ENCODE measurements at places on chromosomes 16 and 17.

GRCh38 chr17:58005031-58005727, 1.9 kb downstream of the SRSF1 start:
- peak; percentile 23 for DNase-seq

DNA sequence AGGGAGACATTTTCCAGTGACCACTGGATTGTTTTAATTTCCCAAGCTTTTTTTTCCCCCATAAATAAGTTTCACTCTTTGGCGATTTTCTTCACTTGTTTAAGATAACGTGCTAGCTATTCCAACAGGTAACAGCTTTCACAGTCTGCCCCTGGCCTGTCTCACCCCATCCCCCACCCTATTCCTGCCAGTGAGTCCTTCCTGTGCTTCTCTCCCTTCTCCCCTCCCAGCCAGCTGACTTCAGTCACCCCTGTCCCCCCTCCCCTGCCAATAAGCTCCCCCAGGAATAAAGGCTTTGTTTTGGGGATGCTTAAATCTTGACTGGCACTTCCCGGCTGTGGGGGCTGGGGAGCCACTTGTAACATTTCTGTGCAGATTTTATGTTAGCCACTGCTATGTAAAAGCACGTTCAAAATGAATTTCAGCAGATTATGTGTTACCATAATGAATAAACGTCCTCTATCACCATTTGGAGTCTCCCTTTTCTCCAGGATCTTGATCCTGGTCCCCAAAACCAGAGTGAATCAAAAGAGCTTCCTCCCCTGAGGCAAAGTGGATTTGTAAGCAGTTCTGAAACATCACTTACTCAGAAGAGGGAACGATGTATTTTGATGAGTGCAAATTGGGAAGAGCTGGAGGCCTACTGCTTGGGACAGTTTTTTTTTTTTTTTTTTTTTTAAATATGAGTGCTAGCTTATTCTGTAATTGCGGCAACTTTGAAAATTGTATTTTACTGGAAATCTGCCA, 58.2 kb downstream of the IGF2BP1 start:
- DNase-seq: no peak

- no peak for DNase-seq
Measured at GRCh38 chr16:85173981-85174751, 61.9 kb upstream of the CIBAR2 start.

DNA sequence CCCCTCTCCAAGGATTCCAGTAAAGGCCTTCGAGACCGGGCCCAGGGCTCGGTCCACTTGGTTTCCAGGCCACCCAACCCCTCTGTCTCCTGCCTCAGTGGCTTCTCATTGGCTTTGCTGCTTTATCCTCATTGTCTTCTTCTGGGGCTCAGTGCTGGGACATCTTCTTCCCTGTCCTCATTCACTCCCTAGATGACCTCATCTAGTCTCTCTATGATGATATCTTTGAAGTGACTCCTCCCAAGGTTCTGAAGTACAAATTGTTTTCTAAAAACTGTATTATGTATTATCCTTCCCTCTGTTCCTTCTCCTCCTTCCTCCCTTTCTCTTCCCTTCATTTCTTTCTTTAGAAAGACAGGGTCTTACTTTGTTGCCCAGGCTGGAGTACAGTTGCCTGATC, 27.1 kb upstream of the NDRG4 start:
- no peak for DNase-seq

DNA sequence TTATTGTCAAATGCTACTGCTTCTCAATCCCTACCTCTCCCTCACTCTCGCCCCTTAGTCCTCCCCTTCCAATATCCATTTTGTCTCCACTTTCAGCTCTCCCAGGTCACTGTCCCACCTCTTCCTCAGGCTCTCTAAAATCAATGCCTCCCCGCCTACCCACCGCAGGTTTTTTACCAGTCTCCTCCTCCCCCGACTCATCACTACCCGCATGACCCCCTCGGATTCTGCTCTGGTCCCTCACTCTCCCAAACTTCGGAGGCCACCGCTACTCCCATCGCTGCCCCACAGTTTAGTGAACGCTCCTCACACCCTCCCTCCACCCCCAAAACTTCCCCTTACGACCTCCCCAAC, 513 bp downstream of the CRLF3 start:
- peak; percentile 54 for DNase-seq

- DNase-seq: no peak
Measured at GRCh38 chr17:77590951-77591735, 367.4 kb upstream of the TNRC6C start.

GRCh38 chr16:15885560-15886001, 2.8 kb downstream of the CEP20 start:
- no peak for DNase-seq

DNA sequence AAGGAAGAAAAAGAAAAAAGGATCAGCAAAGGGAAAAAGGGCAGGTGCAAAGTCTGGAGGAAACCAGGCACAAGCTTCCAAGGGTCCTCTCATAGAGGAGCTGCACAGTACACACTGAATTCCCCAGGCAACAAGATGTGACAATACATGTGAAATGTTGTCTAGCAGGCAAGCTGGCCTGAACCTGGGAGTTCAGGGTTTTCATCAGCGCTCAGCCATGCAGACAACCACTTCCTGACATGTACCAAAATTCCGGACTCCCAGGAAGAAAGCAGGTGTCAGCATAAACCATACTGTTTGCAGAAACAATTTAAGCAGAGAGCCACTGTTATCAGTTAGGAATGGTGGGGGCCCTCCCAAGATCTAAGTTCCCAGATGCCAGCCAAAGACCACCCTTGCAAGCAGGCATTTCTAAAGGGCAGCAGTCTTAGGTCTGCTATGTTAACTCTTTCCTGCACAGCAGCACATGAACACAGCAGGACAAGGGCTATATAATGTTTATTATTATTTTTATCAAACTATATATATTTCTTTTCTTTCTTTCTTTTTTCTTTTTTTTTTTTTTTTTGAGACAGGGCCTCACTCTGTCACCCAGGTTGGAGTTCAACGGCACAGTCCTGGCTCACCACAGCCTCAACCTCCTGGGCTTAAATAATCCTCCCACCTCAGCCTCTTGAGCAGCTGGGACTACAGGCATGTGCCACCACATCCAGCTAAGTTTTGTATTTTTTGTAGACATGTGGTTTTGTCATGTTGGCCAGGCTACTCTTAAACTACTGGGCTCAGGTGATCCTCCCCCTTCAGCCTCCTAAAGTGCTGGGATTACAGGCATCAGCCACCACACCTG, 10.1 kb downstream of the TK2 start:
- peak; percentile 72 for DNase-seq

- no peak for DNase-seq
Measured at GRCh38 chr17:36683387-36683786, 82.0 kb downstream of the MRM1 start.

DNA sequence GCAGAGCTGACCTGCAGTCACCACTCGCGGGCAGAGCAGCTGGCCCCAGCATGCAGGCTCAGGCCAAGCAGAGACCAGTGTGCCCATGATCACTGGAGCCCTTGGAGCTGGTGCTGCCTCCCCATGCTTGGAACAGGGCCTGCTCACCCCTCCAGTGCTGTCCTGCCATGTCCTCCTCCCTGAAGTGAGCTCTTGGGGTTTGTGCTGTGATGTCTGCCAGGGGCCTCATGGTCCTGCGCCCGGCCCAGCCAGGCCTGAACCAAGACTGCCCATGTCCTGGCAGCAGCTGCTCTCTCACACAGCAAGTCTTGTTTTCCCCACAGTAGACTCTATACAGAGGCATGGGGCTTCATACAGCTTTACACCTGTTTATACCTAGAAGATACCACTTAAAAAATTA, 24.6 kb downstream of the TMEM11 start:
- no peak for DNase-seq

GRCh38 chr17:44287651-44288050, 19.7 kb upstream of the SLC4A1 start:
- DNase-seq: no peak

DNA sequence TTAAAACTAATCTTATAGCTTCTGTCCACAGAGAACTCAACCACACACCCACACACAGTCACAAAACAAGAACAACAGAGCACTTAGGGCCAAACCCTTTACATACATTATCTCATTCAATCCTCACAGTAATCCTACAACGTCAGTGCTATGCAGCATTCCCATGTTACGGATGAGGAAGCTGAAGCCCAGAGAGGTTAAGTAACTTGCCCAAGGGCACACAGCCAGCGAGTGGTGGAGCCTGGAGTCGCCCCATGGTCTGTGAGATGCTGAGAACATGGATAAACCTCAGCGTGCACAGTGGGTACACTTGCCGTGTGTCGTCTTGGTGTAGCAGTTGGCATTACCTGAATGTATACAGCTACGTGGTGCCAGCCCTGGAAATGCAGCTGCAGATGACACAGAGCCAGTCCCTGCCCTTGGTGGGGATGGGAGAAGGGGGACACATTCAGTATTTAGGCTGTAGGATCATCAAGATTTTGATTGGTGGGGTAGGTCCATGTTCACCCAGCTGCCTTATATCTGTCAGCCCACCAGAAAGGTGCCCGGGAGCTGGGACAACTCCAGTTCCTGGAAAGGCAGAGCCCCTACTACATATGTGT, 177.0 kb downstream of the IRF8 start:
- no peak for DNase-seq

- DNase-seq: no peak
Measured at GRCh38 chr16:47966325-47966724, 189.5 kb downstream of the ABCC12 start.

DNA sequence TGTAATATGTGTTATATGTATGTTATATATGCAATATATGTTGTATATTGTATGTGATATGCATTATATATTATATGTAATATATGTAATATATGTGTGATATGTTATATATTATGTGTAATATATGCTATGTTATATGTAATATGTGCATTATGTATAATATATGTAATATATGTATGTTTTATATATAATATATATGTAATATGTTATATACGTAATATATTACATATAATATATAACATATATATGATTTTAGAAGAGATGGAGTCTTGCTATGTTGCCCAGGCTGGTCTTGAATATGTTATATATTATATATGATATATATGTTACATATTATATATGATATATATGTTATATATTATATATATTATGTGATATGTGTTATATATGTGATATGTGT, 65.5 kb upstream of the DNAH17 start:
- no peak for DNase-seq

GRCh38 chr16:19316846-19317245, 31.3 kb downstream of the CLEC19A start:
- DNase-seq: no peak

- DNase-seq: no peak
Measured at GRCh38 chr16:89157778-89158177, 13.8 kb upstream of the CDH15 start.

DNA sequence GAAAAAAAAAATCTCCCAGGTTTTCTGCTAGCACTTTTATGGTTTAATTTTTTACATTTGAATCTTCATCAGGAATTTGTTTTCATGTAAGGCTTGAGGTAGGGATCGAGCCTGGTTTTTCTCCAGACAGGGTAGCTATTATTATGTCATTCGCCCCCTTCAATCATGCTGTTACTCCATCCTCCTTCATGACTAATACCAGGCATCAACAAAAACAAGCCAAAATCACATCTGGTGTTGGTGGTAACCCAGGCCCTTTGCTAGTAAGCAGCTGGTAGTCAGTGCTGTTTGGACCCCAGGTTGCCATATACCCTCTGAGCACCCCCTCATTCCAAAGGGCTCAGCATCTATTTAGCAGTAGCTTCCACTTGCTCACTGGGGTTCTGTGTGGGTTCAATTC, 29.5 kb downstream of the DRC3 start:
- no peak for DNase-seq

DNA sequence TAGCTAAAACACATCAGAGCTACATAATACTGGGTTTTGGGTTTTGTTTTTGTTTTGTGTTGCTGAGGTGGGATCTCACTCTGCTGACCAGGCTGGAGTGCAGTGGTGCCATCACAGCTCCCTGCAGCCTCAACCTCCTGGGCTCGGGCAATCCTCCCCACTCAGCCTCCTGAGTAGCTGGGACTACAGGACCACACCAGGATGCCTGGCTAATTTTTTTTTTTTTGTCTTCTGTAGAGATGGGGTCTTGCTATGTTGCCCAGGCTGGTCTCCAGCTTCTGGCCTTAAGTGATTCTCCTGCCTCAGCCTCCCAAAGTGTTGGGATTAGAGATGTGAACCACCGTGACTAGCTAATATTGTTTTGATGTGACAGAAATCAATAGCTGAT, 6.2 kb downstream of the MEAK7 start:
- no peak for DNase-seq

DNA sequence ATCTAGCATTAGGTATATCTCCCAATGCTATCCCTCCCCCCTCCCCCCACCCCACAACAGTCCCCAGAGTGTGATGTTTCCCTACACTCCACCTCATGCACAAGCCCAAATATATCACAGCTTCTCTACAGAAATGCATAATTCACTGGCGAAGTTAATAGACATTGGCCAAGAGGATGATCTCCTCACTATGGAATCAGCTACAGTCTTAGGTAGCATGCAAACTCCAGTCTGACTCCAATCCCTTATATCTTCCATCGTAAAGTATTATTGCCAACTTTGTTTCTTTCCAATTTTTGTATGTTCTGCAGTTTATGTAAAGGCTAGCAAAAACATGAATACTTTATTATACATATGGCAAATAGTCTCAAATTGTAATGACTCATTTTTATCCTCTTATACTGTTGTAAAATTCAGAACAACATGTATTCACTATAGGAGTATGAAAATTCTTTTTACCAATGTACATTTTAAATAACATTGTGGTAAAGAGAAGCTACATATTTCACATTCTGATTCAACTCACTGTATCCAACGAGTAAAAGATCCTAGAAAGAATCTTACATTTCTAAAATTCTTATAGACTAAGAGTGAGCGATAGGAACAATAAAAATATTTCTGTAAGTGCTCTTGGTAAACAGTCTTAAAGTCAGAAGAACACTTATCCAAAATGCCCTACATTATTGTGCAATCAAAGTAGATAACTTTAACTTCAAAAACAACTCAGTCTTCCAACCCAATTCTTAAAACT, 871 bp downstream of the ABCA8 start:
- no peak for DNase-seq

DNA sequence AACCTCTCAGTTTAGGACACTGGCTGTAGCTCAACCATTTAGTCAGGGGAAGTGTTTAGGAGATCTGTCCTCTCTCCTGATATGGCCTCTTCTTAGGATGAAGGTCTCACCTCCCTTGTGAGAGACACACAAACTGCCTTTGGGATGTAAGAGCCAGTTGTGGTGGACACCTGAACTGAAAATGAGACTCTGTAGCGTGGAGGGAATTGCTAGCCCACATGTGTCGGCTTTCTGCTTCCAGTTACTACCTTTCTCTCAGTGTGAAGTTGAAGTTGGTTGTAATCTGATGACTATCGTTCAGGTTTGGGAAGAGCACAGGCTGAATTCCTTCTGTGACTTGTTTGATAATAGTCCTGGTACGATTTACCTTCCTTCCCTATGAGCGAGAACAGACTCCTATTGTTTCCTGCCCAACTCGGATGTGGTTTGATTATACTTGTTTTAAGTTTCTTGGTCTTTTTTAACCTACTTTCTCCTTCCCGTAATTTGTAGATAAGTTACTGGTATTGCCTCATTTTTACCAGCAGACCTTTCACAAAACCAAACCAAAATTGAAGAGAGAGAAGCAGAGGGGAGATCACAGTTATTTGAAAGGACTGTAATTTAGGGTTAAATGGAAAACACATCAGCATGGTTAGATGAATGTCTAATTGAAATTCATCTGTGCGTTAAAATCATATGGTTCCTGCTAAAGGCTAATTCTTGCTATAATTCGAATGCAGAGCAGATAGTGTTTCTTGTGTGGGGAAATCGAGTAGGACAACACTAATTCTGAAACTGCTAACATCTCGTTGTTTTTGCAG, 43.2 kb downstream of the CLEC16A start:
- DNase-seq: no peak

GRCh38 chr17:32307658-32308057, 34.3 kb downstream of the C17orf75 start:
- peak; percentile 18 for DNase-seq

Measured in Kasumi-1 (cell line).